ENCODE measurements at places on chromosomes 3 and 15.

DNA sequence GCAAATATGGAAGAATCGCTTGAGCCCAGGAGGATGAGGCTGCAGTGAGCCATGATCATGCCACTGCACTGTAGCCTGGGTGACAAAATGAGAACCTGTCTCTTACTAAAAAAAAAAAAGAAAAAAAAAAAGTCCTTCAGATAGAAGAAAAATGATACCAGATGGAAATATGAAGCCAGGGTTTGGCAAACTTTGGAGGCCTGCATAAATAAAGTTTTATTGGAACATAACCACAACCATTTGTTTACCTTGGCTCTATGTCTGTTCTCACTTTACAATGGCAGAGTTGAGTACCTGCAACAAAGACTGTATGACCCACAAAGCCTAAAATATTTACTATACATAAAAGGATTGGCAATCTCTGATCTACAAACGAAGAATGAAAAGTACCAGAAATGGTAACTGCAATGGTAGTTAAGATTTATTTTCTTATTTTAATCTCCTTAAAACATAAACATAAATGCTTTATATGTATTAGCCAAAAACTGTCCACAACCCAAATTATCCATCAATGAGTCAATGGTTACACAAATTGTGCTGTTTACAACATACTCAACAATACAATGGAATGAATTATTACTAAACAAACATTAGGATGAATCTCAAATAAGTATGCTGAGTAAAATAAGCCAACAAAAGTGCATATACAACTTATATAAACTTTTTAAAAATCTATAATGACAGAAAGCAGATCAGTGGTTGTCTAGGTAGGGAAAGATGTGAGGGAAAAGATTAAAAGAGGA is 41.8 kb downstream of the GOLGB1 start:
- DNase-seq, result no peak

GRCh38 chr3:98171071-98171470 is 4.6 kb downstream of the OR5H15 start:
- no peak for DNase-seq

GRCh38 chr15:63243776-63244175 is 33.6 kb upstream of the APH1B start:
- no peak for DNase-seq

GRCh38 chr15:73345658-73346057 is 23.1 kb downstream of the HCN4 start:
- no peak for DNase-seq

DNA sequence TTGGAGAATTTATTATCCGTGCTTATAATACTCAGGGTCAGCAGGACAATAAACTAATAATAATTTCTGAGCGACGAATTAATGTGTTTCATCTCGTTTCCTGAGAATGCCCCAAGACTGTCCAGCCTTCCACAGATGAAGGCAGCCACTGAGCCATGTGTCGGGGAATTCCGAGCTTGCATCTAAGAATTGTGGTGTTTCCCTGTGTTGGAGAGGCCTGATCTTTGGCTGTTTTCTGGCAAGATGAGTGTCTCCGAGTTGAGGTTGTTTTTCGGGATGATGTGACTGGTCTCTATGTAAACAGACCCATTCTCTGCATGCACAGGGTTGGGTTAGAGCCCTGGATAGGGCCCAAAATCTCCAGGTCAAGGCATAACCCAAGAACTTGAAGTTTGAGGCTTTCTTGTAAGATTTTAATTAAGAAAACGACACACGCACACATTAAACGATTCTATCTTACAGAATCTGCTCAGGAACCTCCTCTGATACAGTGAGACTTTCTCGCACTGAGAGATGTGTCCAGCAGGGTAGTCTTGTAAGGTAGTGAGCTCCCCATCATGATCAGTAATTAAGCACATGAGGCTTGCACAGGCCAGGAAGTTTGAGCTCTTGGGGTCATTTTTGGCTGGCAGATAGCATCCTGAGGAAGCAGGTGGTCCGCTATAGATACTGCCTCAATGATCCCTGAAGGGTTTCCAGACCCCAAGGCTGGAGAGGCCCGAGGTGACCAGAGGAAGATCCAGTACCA is 14.4 kb downstream of the FGD5 start:
- no peak for DNase-seq

GRCh38 chr3:52441091-52441771 is 3.7 kb downstream of the SEMA3G start:
- DNase-seq, result no peak

- DNase-seq, result no peak
Observed at GRCh38 chr3:182786564-182787196, 6.6 kb upstream of the ATP11B start.
